ENCODE measurements at places on chromosomes 13 and 19. TPM values are rescaled to one million over a fixed set of nuclear protein-coding genes. Genes with fewer than 3 reads are reported as not detected.

PLVAP gene
- total RNA-seq, result not detected

DNA sequence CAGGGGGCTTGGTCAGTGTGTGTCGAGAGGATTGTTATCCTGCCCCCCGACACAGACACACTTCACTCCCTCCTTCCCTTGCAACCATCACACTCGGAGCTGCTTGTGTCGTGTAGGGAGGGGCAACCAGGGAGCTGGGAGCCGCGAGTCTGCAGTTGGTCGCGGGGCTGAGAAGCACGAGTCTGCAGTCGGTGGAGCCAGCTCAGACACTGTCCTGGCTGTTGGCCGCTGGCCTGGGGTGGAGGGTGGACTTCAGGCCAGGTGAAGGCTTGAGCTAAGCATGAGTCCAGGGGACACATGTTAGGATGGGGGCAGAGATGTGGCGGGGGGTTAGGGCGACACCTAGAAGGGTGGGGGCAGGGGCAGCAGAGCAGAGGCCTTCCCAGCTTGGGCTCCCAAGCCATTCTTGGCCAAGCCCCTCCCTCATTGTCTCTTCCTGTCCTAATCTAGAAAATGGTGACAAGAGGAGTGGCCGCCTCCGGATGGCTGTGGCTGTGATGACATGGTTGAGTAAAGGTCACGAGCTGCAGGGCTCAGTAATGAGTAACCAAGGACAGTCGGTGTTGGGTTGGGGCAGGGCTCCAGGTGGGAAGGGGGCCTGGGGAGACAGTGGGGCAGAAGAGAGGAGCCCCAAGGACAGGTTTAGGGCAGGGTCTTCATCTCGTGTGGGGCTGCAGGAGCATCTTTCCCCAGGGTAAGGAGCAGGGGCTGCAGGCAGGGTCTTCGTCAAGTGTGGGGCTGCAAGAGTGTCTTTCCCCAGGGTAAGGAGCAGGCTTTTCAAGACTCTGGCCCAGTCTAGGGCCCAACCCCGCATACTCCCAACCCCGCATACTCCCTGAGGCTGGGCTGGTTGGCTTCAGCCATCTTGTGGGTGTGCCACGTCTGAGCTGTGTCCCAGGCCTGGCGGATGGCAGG is 8.6 kb downstream of the PPP5C start:
- DNase-seq, result no peak

- DNase-seq, result no peak
Measured at GRCh38 chr13:103676329-103676728, 610.1 kb upstream of the SLC10A2 start.

- no peak for DNase-seq
Measured at GRCh38 chr19:46586294-46586693, 14.8 kb upstream of the CALM3 start.

- DNase-seq, result no peak
Measured at GRCh38 chr13:91297503-91297902, 50.0 kb upstream of the MIR17HG start.

DNA sequence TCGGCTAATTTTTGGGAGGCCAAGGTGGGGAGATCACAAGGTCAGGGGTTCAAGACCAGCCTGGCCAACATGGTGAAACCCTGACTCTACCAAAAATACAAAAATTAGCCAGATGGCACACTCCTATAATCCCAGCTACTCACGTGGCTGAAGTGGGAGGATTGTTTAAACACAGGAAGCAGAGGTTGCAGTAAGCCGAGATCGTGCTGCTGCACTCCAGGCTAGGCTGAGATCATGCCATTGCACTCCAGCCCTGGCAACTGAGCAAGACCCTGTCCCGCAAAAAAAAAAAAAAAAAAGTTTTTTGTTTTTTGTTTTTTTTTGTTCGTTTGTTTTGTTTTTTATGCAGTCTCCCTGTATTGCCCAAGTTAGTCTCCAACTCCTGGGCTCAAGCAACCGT is 21.2 kb downstream of the MAST1 start:
- DNase-seq, result no peak

CFAP97D2 gene
- not detected for total RNA-seq

DNA sequence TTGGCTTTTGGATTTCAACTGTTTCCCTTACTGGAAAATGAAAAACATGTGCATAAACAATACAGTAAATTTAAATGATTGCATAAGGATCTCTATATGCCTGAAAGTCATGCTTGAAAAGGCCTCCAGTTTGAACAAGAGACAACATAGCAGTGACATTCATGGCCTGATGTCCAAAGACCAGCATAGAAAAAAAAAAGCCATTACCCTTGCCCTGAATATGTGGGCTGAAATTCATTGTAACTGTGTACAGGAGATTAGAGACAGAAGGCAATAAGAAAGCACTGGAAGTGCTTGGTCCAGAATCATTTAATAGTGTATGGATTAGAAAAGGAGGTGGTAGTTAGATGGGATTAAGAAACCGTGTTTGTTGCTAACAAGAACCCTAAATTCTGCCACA is 15.4 kb downstream of the MIR17HG start:
- no peak for DNase-seq

CLEC11A gene
- 0.38 TPM for total RNA-seq

GRCh38 chr19:50417111-50418081 is 1.3 kb upstream of the SPIB start:
- DNase-seq, result peak; percentile 61

KLF12 gene
- 33.9 TPM for total RNA-seq

CYP4F12 gene
- not detected for total RNA-seq

- no peak for DNase-seq
Measured at GRCh38 chr13:34618654-34619053, 323.4 kb upstream of the NBEA start.

DNA sequence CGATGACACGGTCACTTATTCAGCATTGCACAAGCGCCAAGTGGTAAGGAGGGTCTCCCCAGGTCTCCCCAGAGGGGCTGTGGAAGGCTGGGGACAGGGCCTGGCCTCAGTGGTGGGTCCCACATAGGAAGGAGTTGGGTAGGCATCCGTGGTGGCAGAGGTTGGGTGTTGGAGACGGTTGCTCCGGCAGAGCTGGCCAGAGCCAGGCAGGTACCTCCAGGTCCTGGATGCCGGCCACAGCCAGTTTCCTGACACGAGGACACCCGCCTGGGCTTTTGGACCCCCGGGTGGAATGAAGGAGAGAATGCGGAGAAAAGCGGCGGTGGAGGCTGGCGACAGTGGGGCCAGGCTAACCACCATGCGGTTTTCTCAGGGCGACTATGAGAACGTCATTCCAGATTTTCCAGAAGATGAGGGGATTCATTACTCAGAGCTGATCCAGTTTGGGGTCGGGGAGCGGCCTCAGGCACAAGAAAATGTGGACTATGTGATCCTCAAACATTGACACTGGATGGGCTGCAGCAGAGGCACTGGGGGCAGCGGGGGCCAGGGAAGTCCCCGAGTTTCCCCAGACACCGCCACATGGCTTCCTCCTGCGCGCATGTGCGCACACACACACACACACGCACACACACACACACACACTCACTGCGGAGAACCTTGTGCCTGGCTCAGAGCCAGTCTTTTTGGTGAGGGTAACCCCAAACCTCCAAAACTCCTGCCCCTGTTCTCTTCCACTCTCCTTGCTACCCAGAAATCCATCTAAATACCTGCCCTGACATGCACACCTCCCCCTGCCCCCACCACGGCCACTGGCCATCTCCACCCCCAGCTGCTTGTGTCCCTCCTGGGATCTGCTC is 1.3 kb upstream of the FFAR1 start:
- DNase-seq, result peak; percentile 79

DNA sequence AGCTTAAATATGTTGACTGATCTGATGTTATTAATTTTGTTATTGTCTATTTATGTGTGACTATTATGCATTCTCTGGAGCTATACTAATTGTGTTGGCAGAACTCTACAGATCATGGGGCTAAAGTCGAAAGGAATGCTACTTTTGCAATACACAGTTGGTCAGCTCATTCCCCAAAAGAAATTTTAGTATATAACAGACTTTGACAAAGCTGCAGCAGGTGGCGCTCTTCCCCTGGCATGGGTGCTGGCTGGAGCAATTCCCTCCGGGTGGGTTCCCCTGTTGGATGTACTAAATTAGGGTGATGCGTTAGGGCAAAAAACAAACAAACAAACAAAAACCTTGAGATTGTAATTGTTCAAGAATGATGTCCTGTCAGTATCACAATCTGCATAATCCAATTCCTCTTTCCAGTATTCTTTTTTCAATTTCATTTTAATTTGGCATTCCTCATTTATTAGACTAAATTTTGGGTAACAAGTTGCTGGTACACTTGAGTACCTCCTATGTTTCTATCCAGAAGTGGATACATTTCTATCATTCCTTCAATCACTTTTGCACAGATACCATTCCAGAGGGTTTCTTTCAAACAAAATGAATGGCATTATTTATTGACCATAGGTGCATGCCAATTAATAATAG is 322.8 kb upstream of the EDNRB start:
- no peak for DNase-seq

RFPL4A gene
- not detected for total RNA-seq

ZNF331 gene
- 31.7 TPM for total RNA-seq

GRCh38 chr13:75365724-75366173 is 116.2 kb downstream of the TBC1D4 start:
- DNase-seq, result no peak

CEACAM7 gene
- not detected for total RNA-seq

GRCh38 chr13:102405499-102406100 is 3.8 kb upstream of the FGF14 start:
- no peak for DNase-seq

GPR12 gene
- not detected for total RNA-seq

RASIP1 gene
- total RNA-seq, result 0.12 TPM

DNA sequence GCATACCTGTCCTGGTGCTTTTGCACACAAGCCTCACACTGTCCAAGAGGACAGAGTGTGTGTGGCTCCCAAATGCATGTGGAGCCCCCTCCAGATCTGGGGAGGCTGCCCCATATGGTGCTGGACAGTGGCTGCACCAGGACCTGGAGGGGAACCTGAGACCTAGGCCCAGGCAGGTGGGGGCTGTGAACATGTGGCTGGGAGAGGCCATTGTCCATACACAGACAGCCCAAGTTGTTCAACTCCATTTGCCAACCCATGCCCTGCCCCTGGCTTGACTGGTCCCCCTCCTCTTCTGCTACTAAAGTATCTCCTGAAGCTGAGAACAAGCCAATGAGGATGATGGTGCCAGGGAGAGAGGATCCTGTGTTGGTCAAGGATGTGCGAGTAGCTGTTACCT is 94.0 kb downstream of the ING1 start:
- no peak for DNase-seq

- DNase-seq, result no peak
Measured at GRCh38 chr19:32861596-32861995, 8.0 kb downstream of the SLC7A9 start.

- no peak for DNase-seq
Measured at GRCh38 chr13:52615812-52616211, 26.4 kb upstream of the HNRNPA1L2 start.

DNA sequence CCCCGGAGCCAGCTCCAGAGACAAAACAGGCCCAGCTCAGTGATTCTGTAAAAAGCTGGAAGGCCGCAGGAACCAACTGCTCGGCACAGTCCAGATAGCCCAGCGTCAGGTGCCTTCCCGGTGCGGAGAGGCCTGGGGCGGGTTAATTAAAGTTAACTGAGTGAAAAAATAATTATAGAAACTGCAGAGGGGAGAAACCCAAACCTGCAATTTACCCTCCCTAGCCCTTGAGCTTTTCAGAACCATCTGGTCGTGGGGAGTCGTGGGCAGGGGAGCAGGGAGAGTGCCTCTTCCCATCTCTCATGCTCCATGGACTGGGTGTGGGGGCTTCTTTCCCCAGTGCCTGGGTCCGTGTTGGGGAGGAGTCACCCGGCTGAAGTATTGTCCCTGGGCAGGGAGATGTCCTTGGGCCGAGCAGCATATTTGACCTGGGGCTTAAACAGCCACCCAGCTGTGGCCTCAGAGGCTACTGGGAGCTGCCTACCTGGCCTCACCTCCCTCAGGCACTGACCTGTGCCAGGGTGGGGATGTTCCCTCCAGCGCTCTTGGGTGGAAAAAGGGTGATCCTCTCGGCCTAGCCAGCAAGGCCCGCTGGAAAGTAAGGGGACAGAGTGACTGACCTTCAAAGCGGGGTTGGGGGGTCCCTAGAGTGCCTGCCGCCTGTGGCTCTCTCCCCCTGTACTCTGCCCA is 65.9 kb downstream of the CHST8 start:
- no peak for DNase-seq

DNA sequence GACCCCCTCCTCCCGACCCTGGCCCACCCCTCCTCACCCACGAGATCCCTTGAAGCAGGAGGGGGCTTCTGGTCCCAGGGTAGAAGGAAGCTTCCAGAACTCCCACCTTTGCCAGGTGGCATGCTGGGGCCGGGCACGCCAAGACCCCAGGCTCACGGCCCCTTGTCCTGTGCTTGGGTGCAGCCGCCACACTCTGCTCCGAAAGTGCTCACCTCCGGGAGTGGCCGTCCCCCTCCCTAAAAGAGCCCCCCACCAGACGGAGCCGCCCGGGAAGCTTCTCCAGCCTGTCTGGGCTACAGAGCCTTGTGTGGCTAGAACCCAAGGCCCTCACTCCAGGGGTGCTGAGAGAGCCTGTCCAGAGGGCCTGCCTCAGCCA is 1.8 kb upstream of the EFNA2 start:
- no peak for DNase-seq

DNA sequence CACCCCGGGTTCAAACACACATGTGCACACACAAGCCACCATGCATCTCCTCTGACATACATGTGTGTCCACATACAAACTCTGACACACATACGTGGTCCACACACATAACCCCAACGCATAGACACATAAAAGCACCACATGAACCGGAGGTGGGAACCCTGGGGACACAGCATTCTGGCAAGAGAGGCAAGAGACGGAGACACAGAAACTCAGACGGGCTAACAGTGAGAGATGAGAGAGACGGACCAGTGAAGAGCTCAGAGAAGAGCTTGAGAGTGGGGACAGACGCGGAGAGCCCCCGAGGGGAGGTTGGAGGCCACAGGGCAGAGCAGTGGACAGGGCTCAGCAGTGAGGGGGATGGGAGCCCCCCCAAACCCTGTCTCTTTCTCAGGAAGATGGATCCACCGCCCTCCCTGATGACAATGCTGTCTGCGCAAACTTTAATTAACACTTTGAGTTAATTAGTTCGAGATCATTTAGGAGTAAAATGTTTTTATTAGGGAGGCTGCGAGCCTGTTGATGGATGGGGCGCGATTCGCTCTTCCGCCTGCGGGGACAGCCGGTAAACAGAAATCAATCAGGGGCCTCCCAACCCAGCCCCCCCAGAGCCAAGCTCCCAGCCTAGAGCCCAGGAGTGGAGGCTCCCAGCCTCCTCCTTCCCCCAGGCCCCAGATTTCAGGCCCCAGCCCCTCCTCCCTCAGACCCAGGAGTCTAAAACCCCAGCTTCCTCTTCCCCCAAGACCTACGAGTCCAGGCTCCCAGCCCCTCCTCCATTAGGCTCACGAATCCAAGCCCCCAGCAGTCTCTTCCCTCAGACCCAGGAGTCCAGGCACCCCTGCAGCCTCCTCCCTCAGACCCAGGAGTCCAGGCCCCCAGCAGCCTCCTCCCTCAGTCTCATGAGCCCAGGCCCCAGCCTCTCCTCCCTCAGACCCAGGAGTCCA is 9.5 kb upstream of the ERFL start:
- no peak for DNase-seq

GPR183 gene
- 84.5 TPM for total RNA-seq

DNA sequence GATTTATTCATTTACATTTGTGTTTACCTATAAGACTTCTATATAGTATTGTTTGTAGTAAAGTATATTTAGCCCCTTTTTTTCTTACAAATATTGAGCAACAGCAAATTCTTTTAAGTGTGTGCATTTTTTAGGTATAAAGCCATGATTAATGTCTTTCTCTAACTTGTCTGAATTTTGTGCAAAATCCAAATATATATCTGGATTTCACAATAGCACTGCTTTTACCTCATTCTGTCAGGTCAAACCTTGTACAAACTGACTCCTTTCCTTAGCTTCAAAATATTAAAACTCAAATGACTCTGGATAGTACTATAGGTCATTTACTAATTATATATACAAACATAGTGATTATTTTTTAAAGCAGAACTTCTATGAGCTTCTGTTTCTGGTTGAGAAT is 563.0 kb upstream of the SPRY2 start:
- no peak for DNase-seq

TRPM4 gene
- not detected for total RNA-seq

Data from activated B cell treated with CpG ODN at 0.5 μM for 24 hours (primary cell).